ENCODE measurements at places on chromosomes 6 and 20.

- DNase-seq, result no peak
Measured at GRCh38 chr6:163192591-163192990, 221.9 kb upstream of the QKI start.

DNA sequence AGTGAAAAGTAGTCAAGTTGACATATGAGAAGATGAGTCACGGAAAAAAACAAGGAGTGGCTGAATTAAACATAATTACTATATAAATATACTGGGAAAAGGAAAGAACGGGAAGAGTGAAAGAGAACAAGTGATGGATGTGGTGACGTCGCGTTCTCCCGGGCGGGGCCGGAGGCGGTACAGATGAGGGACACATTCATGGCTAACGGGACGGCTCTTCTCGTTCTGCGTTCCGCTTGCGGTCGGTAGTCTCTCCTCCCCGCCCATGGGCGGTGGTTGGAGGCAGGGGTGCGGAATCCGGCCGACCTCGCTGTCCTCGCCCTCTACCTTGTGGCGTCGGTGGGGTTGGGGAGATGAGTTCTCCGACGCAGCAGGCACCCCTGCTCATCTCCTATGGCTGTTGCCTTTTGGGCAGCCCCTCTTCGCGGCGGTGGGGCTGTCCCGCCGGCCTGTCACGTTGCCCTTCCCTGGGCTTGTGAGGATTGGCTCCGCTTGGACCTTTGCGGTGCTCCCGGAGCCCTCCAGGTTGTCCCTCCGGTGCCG is 22.5 kb downstream of the HLA-G start:
- no peak for DNase-seq

DNA sequence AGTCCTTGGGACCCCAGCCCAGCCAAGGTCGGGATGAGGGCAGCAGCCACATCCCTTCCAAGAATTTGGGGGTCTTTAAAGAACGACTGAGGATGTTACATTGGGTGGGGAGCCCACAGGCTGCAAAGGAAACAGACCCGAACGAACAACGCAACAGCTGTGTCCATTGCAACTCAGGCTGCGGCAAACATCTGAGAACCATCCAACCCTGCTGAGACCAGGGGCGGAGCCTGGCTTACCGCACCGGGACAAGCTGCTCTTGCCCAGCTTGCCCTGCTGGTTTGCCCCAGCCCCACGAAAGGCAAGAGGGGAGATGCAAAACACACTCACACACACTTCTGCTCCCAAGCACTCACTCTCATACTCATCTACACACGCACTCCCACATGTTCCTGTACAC is 21.5 kb upstream of the TAF4 start:
- DNase-seq, result no peak

GRCh38 chr6:87687296-87687695 is 14.7 kb downstream of the AKIRIN2 start:
- DNase-seq, result no peak

DNA sequence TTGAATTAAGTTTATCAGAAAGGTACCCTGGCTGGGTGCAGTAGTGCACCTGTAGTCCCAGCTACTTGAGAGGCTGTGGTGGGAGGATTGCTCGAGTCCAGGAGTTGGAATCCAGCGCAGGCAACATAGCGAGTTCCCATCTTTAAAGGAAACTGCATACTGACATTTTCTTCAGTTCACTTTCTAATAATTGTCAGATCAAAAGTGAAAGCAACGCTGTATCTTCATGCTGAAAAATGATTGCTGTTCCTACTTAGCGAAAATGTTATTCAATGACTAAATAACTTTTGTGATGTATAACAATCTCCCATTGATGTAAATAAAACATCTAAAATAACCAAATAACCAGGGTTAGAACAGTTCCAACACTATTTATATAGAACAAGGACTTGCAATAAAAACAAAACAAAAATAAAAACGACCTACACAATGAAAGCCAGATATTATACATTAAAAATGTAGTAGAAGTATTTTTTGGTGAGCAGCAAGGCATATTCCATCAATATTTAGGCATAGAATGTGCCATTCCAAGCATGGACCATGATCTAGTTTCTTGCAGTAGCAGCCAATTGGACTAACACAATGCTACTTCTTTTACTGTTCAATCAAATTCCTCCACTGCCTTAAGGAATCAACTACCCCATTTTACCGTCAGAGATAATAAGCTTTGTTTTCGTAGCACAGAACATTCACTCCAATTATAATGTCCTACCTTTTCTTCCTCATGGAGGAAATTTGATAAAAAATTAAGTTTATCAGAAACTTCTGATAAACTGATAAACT is 1.5 kb downstream of the LATS1 start:
- no peak for DNase-seq

- no peak for DNase-seq
Measured at GRCh38 chr6:30917041-30917440, 3.0 kb downstream of the VARS2 start.
